ENCODE measurements at places on chromosomes 3 and 15.

DNA sequence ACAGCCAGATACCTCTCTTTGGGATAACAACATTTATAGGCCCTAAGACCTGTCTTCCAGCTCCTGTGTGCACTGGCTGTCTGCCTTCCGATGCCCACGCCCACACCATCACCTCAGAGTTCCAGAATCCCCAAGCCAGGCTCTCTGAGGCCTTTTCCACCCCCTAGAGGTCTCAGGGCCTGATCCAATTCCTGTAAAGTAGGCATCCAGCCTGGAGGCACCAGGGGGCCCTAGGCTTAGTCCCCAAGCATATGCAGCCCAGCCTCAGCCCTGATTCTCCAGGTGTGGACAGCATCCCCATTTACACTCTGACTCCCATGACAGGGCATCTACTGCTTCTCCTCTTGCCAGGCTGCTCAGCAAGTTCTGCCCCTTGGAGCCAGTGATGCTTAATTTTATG, 72.7 kb upstream of the CORO2B start:
- no peak for DNase-seq

DNA sequence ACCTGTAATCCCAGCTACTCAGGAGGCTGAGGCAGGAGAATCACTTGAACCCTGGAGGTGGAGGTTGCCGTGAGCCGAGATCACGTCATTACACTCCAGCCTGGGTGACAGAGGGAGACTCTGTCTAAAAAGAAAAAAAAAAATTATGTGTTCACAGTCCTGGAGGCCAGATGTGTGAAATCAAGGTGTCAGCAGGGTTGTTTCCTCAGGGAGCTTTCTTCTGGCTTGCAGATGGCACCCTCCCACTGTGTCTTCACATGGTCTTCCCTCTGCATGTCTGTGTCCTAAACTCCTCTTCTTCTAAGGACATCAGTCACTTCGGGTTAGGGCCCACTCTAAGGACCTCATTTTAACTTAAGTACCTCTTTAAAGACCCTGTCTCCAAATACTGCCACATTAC, 56.1 kb upstream of the UBE2E1 start:
- no peak for DNase-seq

- DNase-seq = no peak
Observed at GRCh38 chr3:72085036-72085435, 300.1 kb upstream of the PROK2 start.

GRCh38 chr15:94298364-94298763, 67.0 kb downstream of the MCTP2 start:
- DNase-seq = no peak

GRCh38 chr3:190526787-190527762, 13.2 kb downstream of the IL1RAP start:
- DNase-seq = no peak

GRCh38 chr15:63146684-63147083, 10.6 kb downstream of the RPS27L start:
- no peak for DNase-seq

DNA sequence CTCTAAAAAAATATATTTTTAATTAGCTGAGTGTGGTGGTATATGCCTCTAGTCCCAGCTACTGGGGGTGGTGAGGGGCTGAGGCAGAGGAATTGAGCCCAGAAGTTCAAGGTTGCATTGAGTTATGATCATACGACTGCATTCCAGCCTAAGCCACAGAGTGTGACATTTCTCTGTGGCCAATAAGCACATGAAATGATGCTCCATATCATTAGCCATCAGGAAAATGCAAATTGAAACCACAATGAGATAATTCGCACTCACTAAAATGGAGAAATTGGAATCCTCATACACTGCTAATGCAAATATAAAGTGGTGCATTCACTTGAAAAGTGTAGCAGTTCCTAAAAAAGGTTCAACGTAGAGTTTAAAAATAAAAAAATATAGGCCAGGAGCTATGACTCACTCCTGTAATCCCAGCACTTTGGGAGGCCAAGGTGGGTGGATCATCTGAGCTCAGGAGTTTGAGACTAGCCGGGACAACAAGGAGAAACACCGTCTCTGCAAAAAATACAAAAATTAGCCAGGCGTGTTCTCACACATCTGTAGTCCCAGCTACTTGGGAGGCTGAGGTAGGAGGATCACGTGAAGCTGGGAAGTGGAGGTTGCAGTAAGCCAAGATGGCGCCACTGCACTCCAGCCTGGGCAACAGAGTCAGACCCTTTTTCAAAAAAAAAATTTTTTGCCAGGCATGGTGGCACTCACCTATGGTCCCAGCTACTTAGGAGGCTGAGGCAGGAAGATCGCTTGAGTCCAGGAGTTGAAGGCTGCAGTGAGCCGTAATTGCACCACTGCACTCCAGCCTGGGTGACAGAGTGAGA, 35.2 kb downstream of the IFT122 start:
- no peak for DNase-seq

GRCh38 chr3:55692295-55692956, 205.3 kb upstream of the WNT5A start:
- DNase-seq = no peak

- DNase-seq = no peak
Observed at GRCh38 chr15:79562403-79562815, 130.3 kb downstream of the MINAR1 start.

DNA sequence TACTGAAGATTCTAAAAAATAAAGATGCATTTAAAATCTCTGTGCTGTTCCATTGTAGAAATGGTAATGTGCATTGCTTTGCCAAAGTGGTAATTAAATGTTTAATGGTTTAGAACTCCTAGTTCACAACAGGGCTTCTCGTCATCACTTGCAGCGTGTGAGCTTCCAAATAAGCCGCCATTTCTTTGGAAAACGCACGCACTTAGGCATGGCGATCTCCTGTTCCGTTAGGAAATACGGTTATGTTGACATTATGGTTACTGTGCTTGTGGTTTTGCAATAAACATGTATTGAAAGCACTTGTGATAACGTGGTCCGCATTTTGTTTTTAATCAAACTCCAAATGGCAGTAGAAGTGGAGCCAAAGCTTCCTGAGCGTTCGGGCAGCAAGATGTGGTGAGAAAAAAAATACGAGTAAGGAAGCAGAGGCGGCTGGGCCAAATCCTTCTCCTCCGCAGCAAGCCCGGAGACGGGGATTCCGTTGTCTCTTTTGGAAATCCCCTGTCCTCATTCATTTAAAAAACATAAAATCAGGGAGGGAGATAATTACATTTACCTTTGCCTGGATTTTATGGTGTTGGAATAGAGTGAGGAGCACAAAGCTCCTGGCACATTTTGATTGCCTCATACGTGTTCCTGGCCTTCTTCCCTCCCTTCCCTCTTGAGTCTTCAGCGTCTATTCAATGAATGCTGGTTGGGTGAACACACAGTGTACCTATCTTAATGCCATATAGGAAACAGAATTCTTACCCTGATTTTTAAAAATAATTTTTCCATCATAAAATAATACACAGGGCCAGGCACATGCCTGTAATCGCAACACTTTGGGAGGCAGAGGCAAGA, 97.5 kb downstream of the SLC49A4 start:
- no peak for DNase-seq

GRCh38 chr15:31528846-31529245, 202.2 kb downstream of the KLF13 start:
- DNase-seq = no peak

DNA sequence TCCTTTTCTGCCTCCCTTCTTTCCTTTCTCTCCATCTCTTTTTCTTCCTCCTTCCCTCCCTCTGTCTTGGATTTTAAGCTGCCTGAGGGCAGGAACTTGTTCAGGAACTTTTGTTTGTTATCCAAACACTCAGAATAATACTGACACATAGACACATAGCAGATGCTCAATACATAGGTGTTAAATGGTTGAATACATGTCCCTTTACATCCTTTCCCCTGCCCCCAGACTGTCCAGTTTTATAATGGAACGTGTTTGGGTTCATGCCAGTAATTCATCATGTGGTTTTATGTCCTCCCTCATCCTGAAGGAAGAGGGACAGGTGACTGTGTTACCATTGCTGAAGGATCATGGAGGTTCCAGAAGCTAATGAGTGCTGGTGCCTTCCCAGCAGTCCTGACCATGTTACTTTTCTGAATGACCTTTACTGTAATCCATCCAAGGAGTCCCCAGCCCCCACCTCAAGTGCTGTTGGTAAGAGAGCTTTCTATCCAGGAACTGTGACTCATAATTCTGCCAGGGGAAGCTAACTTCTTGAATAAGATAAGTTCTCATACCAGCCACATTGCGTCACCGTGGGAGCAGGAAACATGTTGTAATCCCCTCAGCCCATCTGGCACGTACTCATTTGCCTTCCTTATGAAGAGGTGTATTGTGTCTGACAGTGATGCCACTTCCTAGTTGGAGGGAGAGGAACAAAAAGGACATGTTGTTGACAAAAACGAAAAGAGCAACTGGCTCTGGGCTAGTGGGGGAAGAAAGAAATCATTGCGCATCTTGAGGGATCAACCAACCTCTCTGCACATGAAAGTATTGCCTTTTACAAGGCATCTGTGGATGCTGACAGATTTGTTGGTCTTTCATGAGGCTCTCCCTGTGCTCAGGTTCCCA, 52.4 kb downstream of the IL1RAP start:
- no peak for DNase-seq

DNA sequence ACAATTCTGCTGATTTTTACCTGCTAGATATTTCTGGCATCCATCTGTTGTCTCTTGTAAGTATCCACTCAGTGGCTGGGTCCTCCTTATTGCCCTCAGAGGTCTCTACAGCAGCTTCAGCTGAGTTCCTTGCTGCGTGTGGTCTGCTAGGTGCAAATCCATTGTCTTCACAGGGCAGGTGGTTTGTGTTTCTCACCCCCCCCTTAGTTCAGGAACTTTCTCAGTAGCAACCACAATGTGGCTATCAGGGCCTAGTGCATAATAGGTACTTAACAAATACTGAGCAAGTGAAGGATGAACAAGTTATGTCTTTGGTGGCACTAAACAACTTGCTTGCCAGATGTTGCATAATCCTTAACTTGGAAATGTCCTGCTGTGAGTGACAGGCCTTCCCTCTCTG, 96.7 kb upstream of the KLHL25 start:
- DNase-seq = no peak

DNA sequence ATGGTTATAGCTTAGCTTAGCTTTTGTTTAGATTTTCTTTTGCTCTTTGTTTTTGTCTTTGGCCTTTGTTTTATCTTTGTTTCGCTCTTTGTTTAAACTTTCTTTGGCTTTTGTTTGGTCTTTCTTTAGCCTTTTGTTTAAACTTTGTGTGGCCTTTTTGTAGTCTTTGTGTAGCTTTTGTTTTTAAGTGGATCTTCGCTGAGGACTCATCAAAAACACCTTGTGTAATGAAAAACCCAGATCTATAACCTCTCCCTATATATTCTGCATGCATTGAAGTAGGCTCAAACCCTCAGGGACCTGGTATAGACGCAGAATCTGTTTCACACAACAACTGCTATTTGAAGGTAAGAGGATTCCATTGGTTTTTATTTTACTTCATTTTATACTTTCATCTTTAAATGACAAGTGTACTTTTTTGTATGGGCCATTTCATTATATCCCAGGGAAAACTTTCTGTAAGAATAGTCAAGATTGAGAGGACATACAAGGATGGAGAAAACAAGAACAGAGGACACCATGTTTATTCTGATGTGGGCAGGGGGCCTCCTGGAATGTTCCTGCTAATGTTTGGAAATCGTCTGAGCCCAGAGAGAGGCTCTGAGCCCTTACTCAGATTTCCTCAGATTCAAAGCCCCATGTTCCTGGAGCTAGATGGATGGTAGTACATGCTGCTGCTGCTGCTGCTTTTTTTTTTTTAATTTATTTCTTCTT, at the start of gene MOBP:
Gene MOBP (plus strand): TSS at position 287 of the 714 bp plus-strand sequence. CDS start 34,390 bp downstream, outside the sequence.
- no peak for DNase-seq

GRCh38 chr3:48399387-48400172, 27.6 kb downstream of the FBXW12 start:
- no peak for DNase-seq

Measured in SHP77 treated with DMSO at 0.1 percent for 48 hours (cell line).